Stimulated activated CD4-positive, alpha-beta T cell treated with anti-CD3 and anti-CD28 coated beads, Interleukin-2, amount 100 ng/mL, for 4 hours (primary cell): ENCODE measurements at places on chromosomes 12 and 14.

GRCh38 chr12:69161829-69162228 lies 77.5 kb upstream of the CPSF6 start:
- DNase-seq = peak; percentile 7

GRCh38 chr12:108461058-108461660 lies 53.9 kb upstream of the FICD start:
- DNase-seq = no peak

DNA sequence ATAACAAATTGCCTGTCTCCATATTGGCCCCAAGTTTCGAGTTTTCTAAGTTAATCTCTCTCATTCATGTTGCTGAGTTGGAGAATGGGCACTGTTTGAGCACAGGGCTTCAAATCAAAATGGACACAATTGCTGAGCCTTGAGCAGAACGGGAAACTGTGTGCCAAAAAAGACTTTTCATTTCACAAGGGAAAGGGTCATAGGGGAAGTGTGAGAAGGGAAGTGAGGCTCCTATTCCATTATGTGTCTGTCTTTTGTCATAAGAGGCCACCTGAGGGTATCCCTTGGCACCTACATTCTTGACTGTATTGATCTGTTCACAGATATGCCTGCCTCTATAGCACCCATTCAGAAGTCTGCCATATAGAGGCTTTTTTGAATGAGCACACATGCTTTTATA lies 59.1 kb downstream of the TTLL5 start:
- no peak for DNase-seq

DNA sequence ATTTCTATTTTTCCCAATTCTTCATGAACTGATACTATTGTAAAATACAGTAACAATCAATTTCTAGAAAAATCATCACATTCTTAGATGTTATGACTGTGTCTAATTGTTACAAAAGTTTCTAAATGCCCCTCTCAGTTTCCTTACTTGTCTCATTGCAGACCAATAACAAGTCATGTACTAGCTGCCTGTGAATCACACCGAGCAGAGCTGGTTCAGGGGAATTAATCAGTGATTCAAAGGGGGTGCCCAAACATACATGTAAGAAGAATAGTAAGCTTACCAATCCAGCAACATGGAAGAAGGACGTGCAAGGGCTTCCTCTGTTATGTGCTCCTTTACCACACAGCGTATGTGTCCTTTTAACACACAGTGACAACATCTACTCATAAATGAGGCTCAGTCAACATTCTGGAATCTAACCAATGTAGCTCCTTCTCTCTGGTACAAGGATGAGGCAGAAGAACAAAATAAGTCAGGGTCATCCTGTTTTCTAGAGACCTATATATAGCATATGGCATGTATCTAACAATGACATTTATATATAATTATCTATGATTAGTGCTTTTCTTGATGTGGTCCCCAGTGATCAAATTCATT lies 126.4 kb downstream of the SCN8A start:
- no peak for DNase-seq

DNA sequence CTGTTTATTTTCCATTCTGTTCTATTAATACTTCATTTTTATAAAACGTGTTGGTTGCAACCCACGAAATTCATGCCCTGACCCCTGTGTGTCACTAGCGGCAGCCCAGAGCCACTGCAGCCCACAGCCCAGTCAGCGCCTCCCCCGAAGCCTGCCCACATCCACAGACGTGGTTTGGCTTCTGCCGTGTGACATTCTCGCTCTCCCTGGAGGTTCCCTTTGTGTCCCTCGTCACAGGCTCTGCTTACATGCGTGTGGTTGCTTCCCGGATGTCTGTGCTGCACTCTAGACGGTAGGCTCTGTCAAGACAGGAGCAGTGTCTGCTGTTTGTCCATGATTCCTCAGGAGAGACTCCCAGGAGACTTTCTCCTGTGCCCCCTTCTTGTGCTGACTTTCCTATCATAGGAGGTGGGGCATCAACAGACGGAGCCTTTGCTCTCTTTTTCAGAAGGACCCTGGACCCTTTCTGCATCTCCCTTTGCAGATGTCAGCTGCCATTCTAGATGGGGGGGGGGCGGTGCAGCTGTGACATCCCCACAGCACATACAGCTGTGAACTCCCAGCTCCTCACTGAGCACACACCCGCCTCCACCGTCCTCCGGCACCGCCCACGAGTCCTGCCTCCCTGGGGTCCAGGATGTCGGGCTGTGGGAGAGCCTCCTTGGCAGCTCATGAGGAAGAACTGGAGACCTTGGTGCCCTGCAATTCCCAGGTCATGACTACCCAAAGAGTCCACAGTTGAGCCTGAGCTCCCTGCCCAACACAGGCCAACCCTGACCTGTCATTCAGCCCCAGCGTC lies 36.8 kb upstream of the PIWIL1 start:
- no peak for DNase-seq

- no peak for DNase-seq
Measured at GRCh38 chr14:95620659-95621059, 65.6 kb upstream of the TCL1B start.

DNA sequence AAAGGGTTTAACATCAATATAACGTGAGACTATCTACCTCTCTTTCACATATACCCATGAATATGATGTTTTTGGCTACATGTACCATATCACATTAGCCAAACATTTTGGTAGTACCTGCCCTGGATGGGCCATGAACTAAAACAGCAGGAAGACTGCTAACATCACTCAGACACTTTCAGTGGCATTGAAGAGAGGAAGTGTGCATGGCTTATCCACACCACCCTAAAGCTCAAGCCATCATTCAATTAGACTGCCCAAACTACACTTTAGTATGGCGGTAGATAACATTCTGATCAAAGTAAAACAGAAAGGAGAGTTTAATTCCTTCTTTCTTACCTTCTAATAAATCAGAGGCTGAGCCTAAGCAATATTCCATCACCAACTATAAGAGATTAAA lies 103.0 kb downstream of the PEBP1 start:
- DNase-seq = no peak

DNA sequence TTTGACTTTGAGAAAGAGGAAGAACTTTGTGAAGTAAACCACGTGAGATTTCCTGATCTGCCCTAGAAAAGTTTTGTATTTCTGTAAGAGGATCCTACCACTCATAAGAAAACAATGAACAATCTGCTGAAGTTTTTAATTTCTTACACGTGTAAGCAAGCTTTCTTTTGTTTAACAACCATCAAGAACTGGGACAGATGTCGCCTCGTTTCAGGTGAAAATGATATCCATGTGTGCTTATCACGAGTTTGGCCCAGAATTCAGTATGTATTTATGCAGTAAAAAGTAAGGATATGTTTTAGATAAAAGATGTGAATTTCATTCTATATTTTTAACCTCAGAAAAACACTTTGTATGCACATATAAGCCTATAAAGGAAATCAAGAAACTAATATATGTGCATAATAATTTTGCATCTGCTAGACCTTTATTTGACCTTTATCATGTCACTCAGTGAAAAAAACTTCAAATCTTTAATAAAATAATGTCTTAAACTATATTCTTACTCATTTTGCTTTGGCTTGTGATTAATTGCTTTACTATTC lies 56.9 kb upstream of the DHRS4 start:
- DNase-seq = no peak

DNA sequence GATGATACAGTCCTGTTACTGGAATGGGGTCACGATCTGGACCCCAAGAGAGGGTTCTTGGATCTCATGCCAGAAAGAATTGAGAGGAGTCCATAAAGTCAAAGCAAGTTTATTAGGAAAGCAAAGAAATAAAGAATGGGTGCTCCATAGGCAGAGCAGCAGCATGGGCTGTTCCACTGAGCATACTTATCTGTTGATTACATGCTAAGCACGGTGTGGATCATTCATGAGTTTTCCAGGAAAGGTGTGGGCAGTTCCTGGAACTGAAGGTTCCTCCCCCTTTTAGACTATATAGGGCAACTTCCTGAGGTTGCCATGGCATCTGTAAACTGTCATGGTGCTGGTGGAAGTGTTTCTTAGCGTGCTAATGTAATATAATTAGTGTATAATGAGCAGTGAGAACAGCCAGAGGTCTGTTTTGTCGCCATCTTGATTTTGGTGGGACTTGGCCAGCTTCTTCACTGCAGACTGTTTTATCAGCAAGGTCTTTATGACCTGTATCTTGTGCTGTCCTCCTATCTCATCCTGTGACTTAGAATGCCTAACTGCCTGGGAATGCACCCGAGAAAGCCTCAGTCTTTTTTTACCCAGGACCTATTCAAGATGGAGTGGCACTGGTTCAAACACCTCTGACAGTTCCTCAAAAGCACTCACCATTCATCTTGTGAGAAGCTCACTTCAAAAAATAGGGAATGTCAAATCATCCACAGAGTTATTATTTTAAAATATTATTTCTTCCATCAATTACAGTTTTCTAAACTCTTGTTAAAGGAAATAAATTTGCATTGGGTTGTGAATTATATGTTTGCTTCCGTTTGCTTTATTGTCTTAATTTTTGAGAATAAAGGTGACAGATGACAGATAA lies 1358.8 kb upstream of the TMEM132C start:
- no peak for DNase-seq

- DNase-seq = peak; percentile 26
Measured at GRCh38 chr14:58501214-58501816, 73.8 kb downstream of the KIAA0586 start.

GRCh38 chr14:42626986-42627385 lies 1020.3 kb downstream of the LRFN5 start:
- no peak for DNase-seq

- DNase-seq = no peak
Measured at GRCh38 chr12:50006280-50006679, 19.0 kb downstream of the RACGAP1 start.

GRCh38 chr12:29158115-29158763 lies 9.2 kb downstream of the FAR2 start:
- DNase-seq = no peak

- DNase-seq = no peak
Measured at GRCh38 chr14:76776428-76777251, 15.4 kb downstream of the VASH1 start.

DNA sequence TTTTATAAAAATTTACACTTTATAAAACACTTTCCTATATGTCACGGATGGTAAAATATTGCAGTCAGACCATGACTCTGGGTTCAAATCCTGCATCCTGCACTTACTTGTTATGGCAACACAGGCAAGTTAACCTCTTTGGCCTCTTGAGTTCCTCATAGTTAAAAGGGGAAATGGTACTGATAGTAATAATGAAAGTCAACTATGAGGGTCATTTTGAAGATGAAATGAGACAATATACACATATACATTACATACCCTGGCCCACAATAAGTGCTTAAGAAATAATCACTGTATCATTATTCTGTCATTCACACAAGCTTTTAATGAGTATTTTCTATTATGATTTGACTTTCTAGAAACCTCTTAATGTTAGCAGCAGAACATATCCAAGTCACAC lies 64.4 kb downstream of the C12orf42 start:
- no peak for DNase-seq

DNA sequence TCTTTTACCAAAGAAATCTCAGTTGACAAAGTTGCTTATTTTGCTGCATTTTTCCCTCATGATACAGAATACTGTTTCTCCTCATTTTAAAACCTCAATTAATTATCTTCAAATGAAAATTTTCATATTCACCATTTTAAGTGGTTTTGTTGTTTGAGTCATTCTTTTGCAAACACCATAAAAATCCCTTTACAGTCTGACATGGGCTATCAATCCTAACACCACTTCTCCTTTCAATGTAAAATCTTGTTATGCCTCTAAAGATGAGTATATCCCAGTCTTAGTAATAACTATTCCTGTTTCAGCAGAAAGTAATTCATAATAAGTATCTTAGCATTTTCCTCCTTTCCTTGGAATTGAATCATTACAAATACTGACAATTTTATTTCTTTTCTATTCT lies 192.2 kb downstream of the SYT1 start:
- no peak for DNase-seq

DNA sequence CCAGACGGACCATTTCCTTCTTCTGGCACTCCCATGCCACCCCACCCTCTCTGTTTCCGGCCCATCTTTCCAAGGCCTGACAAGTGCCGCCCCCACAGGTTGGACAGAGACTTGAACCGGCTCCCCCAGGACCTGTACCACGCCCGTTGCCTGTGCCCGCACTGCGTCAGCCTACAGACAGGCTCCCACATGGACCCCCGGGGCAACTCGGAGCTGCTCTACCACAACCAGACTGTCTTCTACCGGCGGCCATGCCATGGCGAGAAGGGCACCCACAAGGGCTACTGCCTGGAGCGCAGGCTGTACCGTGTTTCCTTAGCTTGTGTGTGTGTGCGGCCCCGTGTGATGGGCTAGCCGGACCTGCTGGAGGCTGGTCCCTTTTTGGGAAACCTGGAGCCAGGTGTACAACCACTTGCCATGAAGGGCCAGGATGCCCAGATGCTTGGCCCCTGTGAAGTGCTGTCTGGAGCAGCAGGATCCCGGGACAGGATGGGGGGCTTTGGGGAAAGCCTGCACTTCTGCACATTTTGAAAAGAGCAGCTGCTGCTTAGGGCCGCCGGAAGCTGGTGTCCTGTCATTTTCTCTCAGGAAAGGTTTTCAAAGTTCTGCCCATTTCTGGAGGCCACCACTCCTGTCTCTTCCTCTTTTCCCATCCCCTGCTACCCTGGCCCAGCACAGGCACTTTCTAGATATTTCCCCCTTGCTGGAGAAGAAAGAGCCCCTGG lies 1.2 kb upstream of the CMTM5 start:
- DNase-seq = no peak

DNA sequence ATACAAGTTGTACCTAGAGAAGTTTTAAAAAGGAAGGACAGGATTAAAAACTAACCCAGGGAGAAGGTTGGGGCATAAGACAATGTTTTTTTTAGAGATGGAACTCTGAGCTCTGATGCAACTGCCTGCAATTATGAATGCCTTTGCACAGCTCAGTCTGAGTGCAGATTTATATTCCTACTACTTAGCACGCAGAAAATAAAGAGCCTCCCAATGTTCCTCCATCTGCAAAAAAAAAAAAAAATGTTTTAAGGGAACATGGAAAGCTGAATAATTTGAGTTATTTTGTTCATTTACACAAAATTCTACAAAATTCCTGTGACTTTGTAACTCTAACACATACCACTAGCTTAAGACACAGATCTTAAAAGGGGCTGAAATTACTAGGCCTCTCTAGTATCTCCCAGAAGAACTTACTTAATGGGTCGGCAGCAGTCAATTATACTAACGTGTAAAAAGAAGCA lies 15.7 kb downstream of the CLIP1 start:
- no peak for DNase-seq

GRCh38 chr14:90760078-90760444 lies 56.2 kb downstream of the TTC7B start:
- DNase-seq = no peak

- DNase-seq = no peak
Measured at GRCh38 chr14:100069161-100069800, 4.1 kb downstream of the EVL start.

- DNase-seq = no peak
Measured at GRCh38 chr14:62138593-62138992, 376.4 kb downstream of the SNAPC1 start.

DNA sequence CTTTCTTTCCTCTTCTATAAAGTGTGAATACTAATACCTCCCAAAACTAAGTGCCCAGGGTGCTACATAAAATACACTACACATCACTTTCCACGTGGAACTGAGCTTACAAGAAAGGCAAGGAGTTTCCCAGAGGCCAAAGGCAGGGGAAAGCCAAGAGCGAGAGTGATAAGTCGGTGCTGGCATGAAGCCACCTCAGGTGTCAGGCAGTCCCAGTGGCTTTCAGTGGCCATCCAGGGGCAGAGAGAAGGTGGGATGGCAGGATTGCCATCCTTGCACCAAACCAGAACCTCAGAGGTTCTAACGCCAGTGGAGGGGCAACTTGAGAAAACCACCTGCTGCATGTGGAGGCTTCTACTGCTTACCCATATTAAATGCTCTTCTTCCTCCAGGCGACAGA lies 79.7 kb upstream of the DIO3 start:
- no peak for DNase-seq
